ENCODE measurements at places on chromosomes 3 and 15.

DNA sequence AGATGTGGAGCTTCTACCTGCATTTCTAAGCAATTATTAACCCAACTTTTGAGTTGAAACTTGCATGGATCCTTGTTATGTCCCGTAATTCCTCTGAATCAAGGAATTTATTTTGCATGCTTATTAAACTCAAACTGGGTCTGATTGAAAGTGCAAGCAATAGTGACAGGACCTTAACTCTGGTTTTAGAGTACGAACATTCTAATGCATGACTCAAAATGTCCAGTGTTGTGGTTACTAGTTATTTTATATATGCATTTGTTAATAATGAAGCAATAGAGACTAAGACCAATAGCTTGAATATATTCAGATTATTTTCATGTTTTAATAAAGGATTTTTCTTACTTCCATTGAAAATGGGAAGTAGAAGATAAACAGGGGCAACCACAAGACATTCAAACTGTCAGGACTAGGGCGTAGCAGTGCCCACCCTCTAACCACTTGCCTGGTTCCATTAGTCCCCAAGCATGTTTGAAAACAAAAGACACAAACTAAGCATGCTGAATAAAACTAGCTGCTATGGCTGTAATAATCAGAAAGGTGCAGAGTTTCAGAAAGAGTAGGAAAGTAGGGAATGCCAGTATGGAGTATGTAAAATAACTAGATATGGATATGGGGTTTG, 28.1 kb downstream of the OIP5 start:
- no peak for DNase-seq

GRCh38 chr15:79743032-79743431, 153.8 kb downstream of the MTHFS start:
- no peak for DNase-seq

- DNase-seq, result no peak
Observed at GRCh38 chr3:63046580-63046979, 171.4 kb upstream of the CADPS start.

GRCh38 chr15:66986951-66987350, 78.5 kb upstream of the SMAD3 start:
- no peak for DNase-seq

- DNase-seq, result no peak
Observed at GRCh38 chr3:147656023-147656422, 246.9 kb downstream of the ZIC1 start.

DNA sequence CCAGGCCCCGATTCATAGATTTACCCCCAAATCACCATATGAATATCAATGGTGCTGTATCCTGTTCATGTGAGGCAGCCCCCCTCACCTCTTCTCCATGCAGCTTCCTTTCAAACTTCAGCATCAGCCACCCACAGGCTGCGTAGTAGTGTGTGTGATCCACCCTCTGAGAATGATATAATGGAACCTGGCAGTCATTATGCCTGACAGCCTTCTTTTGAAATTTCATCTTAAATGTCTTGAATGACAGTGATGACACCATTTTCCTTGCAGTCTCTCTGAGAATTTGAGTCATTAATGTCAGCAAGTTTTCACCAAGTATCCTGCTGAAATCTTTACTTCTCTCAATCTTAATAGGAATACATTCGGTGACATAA, 3.5 kb upstream of the CLRN1 start:
- no peak for DNase-seq

- no peak for DNase-seq
Observed at GRCh38 chr15:79950247-79950646, 20.7 kb downstream of the BCL2A1 start.

GRCh38 chr15:97955529-97955928, 5.0 kb upstream of the ARRDC4 start:
- DNase-seq, result no peak

GRCh38 chr3:185155678-185156077, 2.8 kb upstream of the C3orf70 start:
- no peak for DNase-seq

DNA sequence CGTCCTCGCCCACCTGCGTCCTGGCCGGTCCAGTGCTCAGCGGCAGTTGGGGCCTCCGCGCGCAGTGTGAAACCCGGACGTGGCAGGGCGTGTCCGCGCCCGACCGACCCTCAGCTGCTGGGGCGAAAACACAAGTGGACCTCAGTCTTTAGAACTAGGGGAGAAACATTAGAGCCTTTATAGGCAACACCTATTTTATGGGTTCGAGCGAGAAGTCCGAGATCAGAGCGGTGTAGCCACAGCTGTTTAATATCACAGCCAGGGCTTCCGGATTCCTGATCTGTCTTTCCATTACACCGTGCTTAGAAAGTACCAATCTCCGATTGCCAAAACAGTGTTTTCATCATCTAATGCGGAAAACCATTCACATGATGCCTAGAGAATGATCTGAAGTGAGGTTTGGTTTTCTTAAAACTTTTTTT, 506 bp downstream of the RAD51 start:
- peak; percentile 13 for DNase-seq

DNA sequence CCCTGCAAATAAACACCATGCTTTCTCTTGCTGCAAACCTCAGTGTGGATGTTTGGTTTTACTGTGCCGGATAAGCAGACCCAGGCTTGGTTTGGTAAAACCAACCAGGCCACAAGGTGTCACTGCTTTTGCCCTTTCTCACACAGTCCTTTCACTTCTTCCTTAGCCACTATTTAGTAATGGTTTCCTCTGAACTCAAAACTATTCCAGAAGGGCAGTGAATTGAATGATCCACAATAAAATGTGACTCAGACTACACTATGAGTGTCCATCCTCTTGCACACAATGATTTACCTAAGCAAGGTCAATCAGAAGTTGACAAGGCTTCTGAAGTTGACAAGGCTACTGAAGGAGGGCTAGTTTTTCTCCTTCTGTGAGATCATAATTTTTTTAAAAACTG, 552.4 kb upstream of the CCDC54 start:
- no peak for DNase-seq

- no peak for DNase-seq
Observed at GRCh38 chr15:43529587-43530345, 12.4 kb downstream of the MAP1A start.

- no peak for DNase-seq
Observed at GRCh38 chr15:69403594-69403993, 10.6 kb upstream of the KIF23 start.

GRCh38 chr3:24437326-24437725, 57.3 kb downstream of the THRB start:
- DNase-seq, result no peak

DNA sequence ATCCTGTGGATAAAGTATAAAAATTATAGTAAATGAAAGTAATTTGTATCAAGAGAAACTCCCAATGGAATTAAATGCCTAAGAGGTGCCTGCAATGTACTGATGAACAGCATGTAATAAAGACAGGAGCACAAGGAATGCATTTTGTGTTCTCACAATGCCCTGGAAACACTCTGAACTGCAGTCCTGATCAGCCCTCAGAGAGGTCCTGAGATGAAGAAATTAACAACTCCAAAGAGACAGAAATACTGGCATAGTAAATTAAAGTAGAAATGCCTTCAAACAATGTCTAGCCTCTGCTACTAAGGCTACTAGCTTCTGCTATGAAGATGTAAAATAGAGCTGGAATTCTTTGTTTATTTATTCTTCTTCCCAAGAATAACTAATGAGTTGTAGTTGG, 59.9 kb downstream of the CFAP20DC start:
- DNase-seq, result no peak

- no peak for DNase-seq
Observed at GRCh38 chr15:83276661-83277060, 7.8 kb downstream of the BNC1 start.

- no peak for DNase-seq
Observed at GRCh38 chr3:126137490-126138130, 42.8 kb downstream of the ALDH1L1 start.

- no peak for DNase-seq
Observed at GRCh38 chr3:179330438-179330837, 7.6 kb downstream of the ZNF639 start.

GRCh38 chr3:59316688-59317275, 267.0 kb upstream of the CFAP20DC start:
- no peak for DNase-seq

DNA sequence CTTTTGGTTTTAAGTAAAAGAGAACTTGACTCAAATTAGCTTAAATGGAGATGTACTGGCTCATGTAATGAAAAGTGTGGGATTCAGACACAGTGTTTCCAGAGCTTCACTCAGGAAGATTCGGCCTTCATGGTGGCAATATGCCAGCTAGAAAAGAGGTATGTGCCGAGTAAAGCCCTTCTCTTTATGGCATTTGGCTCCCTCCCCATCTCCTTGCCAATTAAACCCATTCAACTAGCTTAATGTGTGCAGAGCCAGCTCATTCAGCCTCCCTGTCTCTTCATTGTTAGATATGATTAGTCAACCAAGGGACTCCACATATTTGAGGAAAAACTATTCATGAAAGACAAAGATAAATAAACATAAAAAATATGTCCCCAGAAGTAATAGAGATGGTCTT, 15.0 kb upstream of the TRANK1 start:
- DNase-seq, result no peak

- no peak for DNase-seq
Observed at GRCh38 chr15:69613182-69613581, 160.6 kb downstream of the RPLP1 start.

DNA sequence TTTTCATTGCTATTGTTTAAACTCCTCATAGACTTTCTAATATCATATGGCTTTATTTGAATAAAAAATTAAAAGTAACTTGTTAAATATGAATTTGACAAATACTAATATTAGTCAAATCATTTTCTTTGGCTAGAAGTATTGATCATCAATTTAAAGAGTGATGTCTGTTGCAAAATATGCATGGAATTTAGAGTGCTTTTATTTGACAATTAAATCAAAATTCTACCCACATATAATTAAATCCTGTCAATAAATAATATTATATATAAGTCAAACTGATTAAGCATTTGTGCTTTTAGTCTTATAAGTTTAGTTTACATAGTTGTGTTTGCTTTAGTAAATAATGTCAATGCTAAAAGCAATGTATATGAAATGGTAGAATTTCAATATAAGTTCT, 318.6 kb upstream of the ROBO1 start:
- no peak for DNase-seq

GRCh38 chr3:185815391-185816282, 9.2 kb downstream of the IGF2BP2 start:
- DNase-seq, result no peak

GRCh38 chr3:168362661-168363247, 267.0 kb upstream of the GOLIM4 start:
- no peak for DNase-seq

Measured in CD4-positive, alpha-beta T cell treated with Interleukin-1 beta for 1 hour (primary cell).